Muscle of arm (tissue), 14 donors: ENCODE measurements at places on chromosomes 6 and 20. TPM values are rescaled to one million over a fixed set of nuclear protein-coding genes. Genes with fewer than 3 reads are reported as not detected.
A peak's percentile ranks its signal among the peaks of the same experiment; 100 is the strongest.

GRCh38 chr6:111471958-111472357 is 11.1 kb downstream of the REV3L start:
- no peak for DNase-seq

GRCh38 chr6:42960243-42961019 is at the start of gene GNMT:
Gene GNMT (plus strand): TSS chr6:42960754. CDS start chr6:42960768, 14 bp downstream.
- DNase-seq, result peak; percentile 14

- DNase-seq, result no peak
Measured at GRCh38 chr6:26543953-26544352, 5.8 kb downstream of the HMGN4 start.

GRCh38 chr6:14690120-14691056 is 555.5 kb upstream of the JARID2 start:
- DNase-seq, result no peak

GRCh38 chr20:12914804-12915203 is 94.0 kb upstream of the SPTLC3 start:
- DNase-seq, result no peak

DNA sequence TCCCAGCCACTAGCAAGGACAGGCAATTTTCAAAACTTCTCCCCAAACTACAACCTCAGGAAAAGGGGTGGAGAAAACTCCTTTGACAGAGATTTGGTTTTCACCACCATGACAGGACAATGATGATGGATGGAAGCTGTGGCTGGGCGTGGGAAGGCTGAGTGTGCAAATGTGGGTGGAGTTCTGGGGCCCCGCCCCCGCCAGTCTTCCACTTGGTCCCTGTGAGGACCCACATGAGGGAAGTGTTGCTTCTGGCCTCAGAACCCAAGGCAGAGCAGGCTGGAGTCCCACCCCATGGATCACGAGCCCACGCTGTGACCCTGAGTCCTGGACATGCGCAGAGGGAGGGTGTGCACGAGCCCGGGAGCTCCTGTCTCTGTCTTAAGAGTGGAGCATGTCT is 21.5 kb upstream of the MRGBP start:
- DNase-seq, result no peak

GRCh38 chr6:150830439-150831165 is 34.9 kb upstream of the MTHFD1L start:
- peak; percentile 38 for DNase-seq

- DNase-seq, result no peak
Measured at GRCh38 chr6:16799279-16800193, 38.3 kb upstream of the ATXN1 start.

C20orf141 gene
- not detected for polyA plus RNA-seq

TFAP2B gene
- not detected for polyA plus RNA-seq
